ENCODE measurements at places on chromosomes 5 and 9.

DNA sequence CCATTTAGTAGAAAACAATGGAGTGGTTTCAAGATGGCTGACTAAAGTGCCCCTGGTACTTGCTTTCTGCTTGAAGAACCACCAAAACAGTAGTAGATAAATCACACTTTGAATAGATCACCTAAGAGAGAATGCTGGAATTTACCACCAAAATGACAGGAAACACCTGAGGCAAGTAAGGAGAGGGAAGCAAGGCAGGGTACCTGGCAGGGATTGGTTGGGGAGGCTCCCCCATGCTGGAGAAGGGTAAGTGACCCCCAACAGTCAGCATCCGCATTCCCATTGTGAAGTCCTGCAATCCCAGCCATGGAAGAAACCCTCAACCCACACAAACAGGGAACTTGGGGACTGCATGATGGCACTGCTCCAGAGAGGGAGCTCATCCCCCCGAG, 105.5 kb downstream of the PLPP1 start:
- no peak for DNase-seq

DNA sequence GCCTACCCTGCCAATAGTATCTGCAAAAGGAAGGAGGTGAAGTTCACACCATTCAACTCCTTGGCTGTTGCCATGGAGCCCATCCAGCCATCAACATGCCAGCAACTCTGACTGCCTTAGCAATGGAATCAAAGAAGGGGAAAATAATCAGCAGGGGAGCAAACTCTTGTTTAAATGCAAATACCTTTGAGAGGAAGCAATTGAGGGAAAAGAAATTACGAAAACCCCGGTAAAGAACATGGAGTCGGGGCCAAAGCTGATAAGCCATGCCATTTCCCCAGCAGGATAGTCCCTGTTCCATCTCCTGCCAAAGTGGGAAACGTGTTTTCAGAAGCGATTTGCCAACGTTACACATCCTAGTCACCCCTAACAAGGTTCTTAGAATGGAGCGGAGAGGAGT, 69.0 kb downstream of the MFAP3 start:
- no peak for DNase-seq

- no peak for DNase-seq
These were observed 746.7 kb upstream of the C9orf72 start for GRCh38 chr9:28319981-28320380.

DNA sequence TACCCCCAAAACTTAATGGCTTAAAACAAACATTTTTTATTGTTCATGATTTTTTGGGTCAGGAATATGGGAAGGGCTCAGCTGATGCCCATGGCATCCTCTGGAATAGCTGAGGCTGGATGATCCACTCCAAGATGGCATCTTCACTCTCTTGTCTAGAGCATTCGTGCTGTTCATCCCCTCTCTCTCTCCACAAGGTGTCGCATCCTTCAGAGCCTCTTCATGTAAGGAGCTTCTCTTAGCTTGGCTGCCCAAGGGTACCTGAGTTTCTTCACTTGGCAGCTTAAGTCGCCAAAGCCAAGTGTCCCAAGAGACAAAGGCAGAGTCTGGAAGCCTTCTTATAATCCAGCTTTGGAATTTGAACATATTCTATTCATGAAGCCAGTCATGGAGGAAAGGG, 294.7 kb downstream of the CHSY3 start:
- no peak for DNase-seq

DNA sequence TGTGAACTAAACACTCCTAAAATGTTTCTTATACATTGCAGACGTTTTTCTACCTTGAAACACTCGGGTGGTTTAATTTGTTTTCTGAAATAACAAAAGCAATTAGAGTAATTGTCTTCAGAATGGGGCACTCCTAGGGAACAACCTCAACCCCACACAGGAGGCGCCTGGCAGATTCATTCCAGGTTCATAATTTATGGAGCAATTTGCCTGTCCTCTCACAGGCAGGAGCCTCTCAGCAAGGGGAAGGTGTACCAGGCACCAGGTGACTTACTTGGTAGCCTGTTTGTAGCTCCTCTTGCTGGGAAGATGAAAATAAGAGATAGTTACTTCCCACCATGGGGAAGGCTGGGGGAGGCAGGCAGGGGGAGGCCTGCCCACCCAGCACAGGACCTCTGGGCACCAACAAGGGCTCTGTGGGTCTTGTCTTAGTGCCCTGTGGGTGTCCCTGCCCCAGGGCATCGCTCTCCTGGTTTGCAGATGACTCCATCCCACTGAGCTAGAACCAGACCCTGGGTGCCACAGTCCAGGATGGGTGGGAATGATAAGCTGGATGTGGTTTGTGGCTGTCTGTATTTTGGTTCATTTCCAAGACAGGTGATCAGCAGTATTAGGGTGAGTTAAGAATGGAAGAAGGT, 144.4 kb downstream of the FSTL4 start:
- no peak for DNase-seq

GRCh38 chr5:4661836-4662235, 478.3 kb upstream of the ADAMTS16 start:
- no peak for DNase-seq

DNA sequence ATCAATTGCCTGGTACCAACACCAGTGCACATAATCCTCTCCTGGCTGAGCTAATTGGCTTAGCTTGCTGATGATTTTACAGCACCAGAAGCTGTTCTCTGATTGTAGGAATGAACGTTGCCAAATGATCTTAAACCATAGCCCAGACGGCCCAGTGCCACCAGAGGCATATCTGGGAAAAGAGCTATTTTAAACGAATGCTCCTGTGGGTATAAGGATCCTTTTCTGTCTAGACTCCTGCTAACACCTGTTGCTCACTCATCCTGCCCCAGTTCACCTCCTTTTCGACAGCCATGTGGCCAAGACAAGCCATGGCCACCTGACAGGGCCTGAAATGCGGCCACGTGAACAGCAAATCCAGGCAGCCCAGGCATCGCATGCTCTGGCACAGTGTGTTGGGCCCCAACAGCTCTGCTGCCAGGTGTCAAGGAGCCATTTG, 289.9 kb upstream of the SLC30A5 start:
- no peak for DNase-seq

DNA sequence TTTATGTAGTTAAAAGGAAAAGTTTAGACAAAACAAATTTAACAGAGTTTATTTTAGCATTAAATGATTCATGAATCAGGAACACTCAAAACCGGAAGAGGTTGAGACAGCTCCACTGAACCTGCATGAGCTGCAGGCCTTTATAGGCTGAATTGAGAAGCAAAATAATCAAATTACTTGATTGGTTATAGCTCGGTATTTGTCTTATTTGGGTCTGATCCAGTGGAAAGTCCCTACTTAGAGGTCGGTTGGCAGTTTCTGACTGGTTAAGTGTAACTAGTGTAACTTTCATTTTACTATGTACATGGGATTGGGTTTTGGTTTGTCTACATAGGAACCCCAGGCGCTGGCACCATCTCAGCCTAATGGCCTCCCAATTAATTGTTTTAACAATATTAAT, 74.1 kb upstream of the PIK3R1 start:
- no peak for DNase-seq

GRCh38 chr5:134275822-134276221, 49.9 kb upstream of the PPP2CA start:
- no peak for DNase-seq

DNA sequence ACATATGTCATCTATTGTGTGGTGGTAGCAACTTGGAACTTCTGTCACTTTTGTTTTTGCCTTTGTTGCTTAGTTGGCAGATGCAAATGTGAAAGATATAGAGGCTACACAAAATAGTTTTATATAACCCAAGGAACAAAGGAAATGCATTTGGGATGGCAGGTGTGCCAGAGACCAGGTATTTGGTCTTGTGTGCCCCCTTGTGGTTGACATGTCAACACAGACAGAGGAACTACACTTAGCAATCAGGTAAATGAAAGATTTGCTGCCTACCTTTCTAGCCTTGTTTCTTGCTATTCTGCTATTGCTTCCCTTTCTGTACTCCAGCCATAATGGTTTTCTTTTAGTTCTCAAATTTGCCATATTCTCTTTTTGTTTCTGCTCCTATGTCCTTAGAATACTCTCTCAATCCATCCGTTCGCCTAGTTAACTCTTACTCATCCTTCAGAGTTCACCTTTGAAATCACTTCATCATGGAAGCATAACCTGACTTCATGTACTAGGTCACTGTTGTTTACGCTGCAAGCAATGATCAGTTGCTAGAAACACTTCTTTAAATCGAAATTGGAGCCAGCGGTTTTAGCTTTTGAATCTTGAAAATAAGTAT, 119.5 kb downstream of the TRPM3 start:
- DNase-seq = no peak

- DNase-seq = no peak
These were observed 8.5 kb upstream of the MARCOL start for GRCh38 chr5:148229840-148230239.

DNA sequence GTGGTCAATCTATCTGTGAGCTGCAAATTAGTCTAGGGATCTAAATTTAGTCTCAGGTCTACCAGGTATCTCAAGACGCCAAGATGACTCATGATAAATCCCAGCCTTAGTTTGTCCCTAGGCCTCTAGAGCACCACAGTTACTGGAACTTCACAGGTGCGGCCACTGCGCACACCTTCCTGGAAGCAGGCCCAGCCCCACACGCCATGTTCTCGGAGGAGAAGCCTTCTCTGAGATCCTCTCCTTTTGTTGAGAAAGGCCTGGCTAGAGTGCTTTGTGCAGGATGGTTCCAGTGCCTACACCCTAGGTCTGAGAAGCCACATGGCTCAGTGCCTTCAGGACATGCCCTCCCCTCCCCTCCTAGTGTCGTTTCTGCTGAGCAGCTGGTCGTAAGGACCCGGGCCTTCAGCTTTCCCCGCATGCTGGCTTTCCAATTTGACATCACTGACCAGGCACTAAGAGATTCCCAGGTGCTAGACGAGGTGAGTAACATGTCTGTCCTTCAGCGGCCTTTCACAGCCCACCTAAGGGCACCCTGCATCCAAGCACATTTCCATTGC, 51.9 kb downstream of the IPPK start:
- no peak for DNase-seq

DNA sequence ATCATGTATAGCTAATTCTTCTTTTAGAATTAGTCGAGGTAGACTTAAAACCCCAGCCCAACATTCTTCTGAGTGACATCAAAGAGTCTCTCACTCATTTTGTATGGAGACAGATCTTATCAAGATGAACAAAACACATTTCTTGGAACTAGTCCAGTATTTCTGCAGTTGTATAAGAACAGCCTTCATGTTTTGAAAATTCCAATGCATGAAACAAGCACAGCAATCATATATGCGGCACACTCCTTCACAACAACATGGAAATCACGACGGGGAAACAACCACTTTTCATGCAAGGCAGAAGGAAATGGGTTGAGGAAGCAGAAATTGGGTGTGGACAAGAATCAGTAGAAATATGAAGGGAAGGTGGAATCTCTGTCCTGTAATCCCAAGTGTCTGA, 113.8 kb downstream of the PLK2 start:
- DNase-seq = no peak

DNA sequence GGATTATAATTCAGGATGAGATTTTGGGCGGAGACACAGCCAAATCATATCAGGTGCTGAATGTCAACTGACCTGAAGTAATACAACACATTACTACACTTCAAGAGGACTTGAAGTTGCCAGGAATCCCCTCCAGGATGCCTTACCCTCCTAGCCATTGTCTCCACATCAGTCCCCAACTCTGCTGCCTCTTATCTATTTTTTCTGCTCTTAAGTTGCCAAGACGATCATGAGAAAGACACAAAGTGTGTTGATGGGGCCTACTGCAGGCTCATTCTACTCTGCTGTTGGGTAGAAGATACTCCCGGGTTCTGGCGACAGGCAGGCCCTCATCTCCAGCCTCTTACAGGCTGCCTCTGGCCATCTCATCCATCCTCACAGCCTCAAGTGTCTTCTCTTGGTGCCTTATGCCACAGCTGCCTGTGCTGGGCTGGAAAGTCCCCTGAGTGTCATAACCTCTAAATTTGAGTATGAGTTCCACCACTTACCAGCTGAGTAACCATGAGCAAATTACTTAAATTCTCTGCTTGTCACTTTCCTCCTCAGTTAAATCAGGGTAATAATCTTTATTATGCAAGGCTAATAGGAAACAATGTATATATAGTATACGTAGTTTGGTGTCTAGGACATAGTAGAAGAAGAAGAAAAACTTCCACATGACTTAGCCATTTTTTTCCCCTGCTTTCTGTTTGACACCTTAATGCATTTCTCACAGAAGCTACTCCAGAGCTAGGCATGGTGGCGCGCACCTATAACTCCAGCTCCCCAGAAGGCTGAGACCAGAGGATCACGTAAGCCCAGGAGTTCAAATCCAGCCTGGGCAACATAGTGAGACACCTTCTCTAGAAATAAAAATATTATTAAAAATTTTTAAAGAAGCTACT, 73.0 kb upstream of the SNX2 start:
- DNase-seq = no peak

- DNase-seq = no peak
These were observed 1188.9 kb upstream of the C9orf72 start for GRCh38 chr9:28762167-28762566.

- no peak for DNase-seq
These were observed 171.4 kb upstream of the NFIB start for GRCh38 chr9:14485366-14485765.

GRCh38 chr5:109450129-109450877, 40.5 kb upstream of the PJA2 start:
- no peak for DNase-seq

GRCh38 chr5:16265141-16265540, 85.5 kb upstream of the MARCHF11 start:
- no peak for DNase-seq

- no peak for DNase-seq
These were observed 281.2 kb downstream of the BRINP1 start for GRCh38 chr9:119088002-119088547.

Measured in stimulated activated CD8-positive, alpha-beta memory T cell treated with anti-CD3 and anti-CD28 coated beads, Interleukin-4, amount 100 ng/mL, for 1 hour (primary cell).